ENCODE measurements at places on chromosomes 3 and 15. TPM values are rescaled to one million over a fixed set of nuclear protein-coding genes. Genes with fewer than 3 reads are reported as not detected.
A peak's percentile ranks its signal among the peaks of the same experiment; 100 is the strongest.

The PLD1 gene
- total RNA-seq, result 0.86 TPM

DNA sequence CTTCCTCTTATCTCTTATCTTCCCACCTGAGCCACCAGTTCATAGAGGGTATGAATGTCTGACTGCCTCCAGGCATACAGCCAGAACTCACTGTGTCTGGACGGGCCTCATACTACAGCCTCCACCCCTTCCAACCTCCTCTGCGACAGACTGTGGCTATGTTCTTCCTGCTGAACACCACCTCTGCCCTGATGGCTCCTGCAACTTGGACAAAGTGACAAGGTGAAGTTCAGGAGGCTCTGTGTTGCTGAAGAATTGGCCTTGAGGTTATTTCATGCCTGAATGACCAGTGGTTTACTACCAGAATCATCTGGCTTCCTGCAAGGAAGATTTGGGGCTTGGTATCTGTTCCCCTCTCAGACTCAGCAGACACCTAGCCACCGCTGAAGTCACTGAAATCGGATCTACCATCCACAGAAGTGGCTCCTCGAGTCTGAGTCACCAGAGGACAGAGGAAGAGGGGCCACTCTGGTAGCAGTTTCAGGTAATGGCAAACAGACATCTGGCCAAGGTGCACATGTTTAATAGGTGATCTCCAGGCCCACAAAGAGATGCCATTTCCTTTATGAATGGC, 14.2 kb upstream of the ULK3 start:
- DNase-seq, result no peak

DNA sequence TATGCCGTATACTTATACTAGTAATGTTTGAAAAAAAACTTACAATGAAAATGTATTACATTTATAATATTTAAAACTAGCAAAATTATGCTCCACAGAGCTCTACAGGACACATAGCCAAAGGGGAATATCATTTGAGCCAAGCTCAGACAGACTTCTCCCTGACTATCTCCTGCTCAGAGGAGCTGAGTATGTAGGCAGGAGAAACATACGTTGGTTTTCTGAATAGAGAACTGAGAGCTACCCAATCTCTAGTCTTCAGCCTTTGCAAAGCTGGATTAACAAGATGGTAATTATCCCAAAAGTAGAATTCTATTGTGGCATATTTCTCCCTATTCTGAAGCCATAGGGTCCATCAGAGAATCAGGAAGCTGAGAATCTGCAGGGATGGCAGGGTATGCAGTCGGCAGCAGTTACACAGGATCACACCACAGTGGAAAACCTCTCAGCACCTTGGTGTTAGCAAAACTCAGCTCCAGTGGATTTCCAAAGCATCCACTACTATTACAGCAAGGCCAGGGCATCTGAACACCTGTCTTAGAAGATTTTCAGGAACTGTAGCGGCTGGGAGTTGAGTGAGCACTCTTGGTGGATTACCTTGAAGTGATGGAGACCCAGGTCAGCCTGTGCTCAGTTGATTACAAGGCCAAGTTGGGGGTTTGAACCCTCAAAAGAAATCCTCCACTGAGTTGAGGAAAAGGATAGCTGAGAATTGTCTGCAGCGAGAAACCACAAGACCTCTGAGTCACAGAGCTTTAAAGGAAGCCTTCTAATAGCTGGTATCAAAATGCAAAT, 30.1 kb downstream of the GPR15 start:
- DNase-seq, result peak; percentile 48

GRCh38 chr15:85314633-85315032, 65.8 kb upstream of the AKAP13 start:
- peak; percentile 34 for DNase-seq

DNA sequence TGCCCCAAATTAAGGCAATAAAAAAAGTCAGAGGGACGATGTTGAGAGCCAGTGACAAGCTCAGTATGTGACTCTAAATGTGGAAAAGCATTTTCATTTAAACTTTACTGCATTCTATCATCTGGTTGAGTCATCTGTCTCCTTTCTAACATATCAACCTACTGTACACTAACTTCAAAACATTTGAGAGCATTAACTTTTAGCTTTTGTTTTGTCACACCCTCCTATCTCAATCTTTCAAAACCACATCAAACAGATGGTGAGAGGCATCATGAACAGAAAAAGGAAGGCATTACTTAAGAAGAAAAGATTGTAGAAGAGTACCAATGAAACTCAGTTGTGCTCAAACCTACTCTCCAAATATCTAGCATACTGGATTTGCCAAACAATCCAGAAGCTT, 4.8 kb downstream of the LRRC58 start:
- no peak for DNase-seq

The GABRB3 gene
- total RNA-seq, result not detected

GRCh38 chr3:24351779-24352469, 142.7 kb downstream of the THRB start:
- no peak for DNase-seq

The SLC22A13 gene
- 0.31 TPM for total RNA-seq

DNA sequence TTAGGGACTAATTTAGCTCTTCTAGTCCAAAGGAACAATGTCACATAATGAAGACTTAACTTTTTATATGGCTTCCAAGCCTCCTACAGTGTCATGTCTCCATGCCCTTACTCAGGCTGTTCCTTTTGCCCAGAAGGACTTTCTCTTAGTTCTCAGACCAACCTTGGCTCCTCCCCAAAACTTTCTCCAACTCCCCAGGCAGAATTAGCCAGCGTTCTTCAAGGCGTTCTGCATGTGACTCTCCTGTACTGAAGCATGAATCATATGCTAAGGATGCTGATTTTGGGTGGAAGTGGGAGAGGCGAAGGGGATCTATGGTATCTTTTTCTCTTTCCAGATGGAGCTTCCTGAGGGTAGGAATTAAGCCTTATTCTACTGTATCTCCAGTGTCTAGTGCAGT, 335.1 kb upstream of the ICE2 start:
- DNase-seq, result no peak

DNA sequence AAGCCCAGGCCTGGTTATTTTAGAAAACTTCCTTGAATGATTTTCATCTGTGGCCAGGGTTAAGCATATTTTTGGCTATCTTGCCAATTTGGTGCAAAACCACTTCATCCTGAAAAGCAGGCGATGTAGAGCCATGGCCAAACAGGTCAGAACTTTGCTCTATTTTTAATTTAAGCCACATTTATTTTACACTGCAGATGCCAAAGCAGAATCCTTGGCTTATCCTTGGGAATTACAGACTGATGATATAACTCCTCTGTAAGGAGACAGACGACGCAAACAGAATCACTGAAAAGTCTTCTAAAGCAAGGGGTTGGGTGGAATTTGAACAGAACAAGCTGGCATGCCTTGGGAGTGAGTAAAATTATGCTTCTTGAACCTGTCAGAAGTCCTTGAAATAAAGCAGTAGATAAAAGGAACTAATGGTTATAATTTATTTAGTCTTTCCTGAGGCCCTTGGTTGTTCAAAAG, 121.9 kb downstream of the CHST2 start:
- DNase-seq, result no peak

- no peak for DNase-seq
Observed at GRCh38 chr3:114756506-114757279, 390.4 kb downstream of the ZBTB20 start.

The DENND4A gene
- 54.7 TPM for total RNA-seq

DNA sequence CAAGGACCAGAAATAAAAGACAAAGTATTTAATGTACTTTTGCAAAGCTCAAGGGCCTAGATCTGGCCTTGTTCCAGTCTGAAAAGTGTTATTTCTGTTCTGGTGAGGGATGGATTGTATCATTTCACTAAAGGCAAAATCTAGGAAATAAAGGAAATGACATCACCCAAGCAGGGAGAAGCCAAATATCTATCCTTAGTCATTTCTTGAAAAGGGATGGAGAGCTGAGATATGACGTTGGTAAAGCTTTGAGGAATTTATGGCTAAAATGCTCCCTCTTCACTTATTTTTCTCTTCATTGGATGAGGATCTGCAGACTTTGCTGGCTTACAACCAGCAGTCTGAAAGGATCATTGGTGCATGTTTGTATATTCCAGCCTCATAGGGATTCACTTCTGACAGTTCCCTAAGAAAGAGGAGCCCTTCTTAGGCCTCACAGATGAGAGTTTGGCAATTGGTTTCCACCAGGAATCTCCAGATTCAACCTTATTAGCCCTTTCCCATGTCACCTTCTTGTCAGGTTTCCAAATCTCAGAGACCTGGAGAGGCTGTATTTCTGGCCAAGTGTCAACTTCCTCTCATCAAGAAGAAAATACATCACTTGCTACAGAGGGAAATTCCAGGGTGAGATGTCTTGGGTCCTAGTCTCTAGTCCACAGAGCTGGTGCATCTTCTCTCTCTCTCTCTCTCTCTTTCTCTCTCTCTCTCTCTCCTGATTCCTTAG, 93.7 kb upstream of the BOC start:
- no peak for DNase-seq

The SOX14 gene
- not detected for total RNA-seq

- DNase-seq, result no peak
Observed at GRCh38 chr3:53379898-53380297, 32.6 kb upstream of the DCP1A start.

- no peak for DNase-seq
Observed at GRCh38 chr3:171011109-171011872, 15.2 kb downstream of the SLC2A2 start.

The ACKR2 gene
- 1.4 TPM for total RNA-seq

GRCh38 chr15:63052961-63053698, 10.6 kb downstream of the TPM1 start:
- DNase-seq, result no peak

The ATRIP gene
- total RNA-seq, result 15.0 TPM

DNA sequence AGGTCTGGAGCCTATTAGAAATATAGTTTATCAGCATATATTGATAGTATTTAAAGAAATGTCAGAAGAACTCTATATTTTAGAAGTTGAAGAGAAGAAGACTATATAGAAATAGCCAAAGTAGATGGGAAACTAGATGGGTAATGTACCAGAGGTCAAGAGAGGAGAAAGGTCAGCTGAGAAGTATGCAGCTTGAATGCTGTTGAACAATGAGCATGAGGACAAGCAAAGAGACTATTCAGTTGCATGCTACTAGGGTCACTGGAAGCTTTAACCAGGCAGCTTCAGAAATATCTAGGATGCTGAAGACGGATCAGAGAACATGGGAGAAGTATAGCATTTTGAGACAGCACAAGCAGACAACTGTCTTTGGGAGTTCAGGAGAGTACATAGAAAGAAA, 19.6 kb upstream of the TIPARP start:
- no peak for DNase-seq

DNA sequence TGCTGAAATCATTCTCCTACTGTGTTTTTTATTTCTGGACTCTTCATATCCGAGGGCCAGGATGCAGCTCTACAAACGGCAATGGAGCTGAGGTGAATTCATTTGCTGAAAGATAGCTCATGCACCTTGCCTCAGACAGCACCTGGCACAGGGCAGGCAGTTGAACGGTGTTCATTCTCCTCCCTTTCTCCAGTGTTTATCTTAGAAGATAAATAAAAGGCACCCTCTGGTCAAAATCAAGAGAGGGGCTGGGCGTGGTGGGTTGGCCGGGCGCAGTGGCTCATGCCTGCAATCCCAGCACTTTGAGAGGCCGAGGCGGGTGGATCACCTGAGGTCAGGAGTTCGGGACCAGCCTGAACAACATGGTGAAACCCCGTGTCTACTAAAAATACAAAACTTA, 79.3 kb upstream of the LMOD3 start:
- DNase-seq, result no peak

Data from activated CD8-positive, alpha-beta T cell treated with anti-CD3 and anti-CD28 coated beads for 36 hours (primary cell).